CD4-positive, alpha-beta T cell treated with Interleukin-15 for 4 hours (primary cell): ENCODE measurements at places on chromosomes 2 and 18.

- DNase-seq = no peak
Measured at GRCh38 chr2:198660501-198660900, 797.2 kb downstream of the SATB2 start.

DNA sequence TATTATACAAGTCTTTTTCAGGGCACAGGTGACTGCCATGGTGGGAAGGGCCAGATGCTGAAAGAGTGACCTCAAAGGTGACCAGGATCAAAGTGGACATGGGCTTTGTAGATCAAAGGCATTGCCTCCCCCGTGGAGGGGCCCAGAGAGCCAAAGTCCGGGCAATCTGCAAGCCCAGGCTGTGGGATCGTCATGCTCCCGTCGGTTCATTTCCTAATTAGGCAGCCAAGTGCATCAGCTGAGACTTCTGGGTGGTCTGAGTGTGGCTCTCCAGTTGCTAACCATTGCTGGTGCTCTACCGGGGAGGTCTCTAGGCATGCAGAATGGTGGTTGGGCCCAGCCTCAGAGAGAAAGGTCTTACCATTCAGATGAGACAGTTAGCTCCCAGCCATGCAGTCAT is 61.6 kb downstream of the TRIB2 start:
- no peak for DNase-seq

- no peak for DNase-seq
Measured at GRCh38 chr18:55337908-55338521, 250.0 kb downstream of the TCF4 start.

GRCh38 chr2:71281950-71282349 is 49.6 kb upstream of the ZNF638 start:
- no peak for DNase-seq

- no peak for DNase-seq
Measured at GRCh38 chr2:100791294-100791935, 28.5 kb upstream of the NPAS2 start.

GRCh38 chr2:177640423-177640822 is 247.8 kb downstream of the AGPS start:
- no peak for DNase-seq

- DNase-seq = no peak
Measured at GRCh38 chr2:232282508-232283055, 96.0 kb upstream of the ALPP start.

GRCh38 chr2:20490300-20491181 is 43.7 kb downstream of the RHOB start:
- no peak for DNase-seq

GRCh38 chr2:67219651-67220050 is 177.5 kb upstream of the ETAA1 start:
- DNase-seq = no peak

- no peak for DNase-seq
Measured at GRCh38 chr2:134099273-134099672, 154.6 kb upstream of the MGAT5 start.

- no peak for DNase-seq
Measured at GRCh38 chr18:68991286-68991685, 193.4 kb downstream of the CCDC102B start.
